ENCODE measurements at places on chromosomes 13 and 19.

- no peaks in the 10 kb centered on the region for H3K4me1 ChIP-seq
- H3K36me3 ChIP-seq: no peaks in the 10 kb centered on the region
- no peak overlapping the region for H3K27ac ChIP-seq
- DNase-seq: no peak
Measured at GRCh38 chr13:29523199-29523961, 72.1 kb downstream of the SLC7A1 start.

DNA sequence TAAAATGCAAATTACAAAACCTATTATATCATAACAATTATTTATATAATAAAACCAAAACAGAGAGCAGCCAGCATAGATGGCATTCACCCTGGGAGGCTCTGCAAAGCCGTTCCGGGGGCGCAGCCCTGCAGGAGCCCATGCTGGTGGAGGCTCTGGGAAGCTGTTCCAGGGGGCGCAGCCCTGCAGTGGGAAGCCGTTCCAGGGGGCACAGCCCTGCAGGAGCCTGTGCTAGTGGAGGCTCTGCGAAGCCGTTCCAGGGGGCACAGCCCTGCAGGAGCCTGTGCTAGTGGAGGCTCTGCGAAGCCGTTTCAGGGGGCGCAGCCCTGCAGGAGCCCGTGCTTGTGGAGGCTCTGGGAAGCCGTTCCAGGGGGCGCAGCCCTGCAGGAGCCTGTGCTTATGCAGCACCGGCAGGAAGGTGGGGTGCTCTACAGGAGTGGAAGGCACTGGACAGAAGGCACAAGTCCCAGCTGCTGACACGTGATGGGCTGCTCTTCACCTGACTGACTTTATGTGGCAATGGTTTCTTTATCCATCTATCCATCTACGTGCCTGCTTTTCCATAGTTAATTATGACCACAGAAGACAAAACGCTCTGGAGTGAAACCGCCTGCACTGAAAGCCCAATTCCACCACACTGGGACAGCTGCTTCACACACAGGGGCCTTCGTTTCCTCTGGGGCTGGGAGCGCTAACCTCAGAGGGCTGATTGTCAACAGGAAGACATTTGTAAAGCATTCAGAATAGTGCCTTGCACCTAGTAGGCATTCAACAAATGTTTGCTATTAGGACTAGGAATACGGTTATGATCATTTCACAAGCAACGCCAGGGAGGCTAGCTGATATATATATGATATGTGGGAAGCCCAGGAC is 23.7 kb downstream of the PCID2 start:
- H3K4me1 ChIP-seq: peaks cover 57% of the 10 kb centered on the region
- no peak for DNase-seq
- H3K4me3 ChIP-seq: peak overlapping the region; percentile 71

DNA sequence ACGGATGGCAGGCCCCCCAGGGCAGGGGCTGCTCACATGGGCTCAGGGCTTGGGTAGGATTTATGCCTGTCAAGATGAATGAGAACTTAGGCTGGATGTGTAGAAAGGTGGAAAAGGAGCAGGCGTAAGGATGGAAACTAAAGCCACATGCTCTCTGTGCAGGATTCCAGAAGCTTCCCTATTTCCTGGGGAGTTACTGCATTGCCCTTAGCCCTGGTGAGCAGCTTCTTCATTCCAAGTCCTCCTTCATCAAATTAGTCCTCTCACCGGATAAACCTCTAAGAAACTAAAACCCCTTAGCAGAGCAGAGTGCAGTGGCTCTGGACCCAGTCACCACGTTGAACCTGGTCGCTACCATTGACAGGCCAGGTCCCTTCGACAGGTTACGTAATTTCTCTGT is 7.4 kb downstream of the ATP12A start:
- H3K27me3 ChIP-seq: peaks cover 26% of the 10 kb centered on the region
- H3K4me3 ChIP-seq: no peak overlapping the region
- H3K27ac ChIP-seq: no peak overlapping the region

DNA sequence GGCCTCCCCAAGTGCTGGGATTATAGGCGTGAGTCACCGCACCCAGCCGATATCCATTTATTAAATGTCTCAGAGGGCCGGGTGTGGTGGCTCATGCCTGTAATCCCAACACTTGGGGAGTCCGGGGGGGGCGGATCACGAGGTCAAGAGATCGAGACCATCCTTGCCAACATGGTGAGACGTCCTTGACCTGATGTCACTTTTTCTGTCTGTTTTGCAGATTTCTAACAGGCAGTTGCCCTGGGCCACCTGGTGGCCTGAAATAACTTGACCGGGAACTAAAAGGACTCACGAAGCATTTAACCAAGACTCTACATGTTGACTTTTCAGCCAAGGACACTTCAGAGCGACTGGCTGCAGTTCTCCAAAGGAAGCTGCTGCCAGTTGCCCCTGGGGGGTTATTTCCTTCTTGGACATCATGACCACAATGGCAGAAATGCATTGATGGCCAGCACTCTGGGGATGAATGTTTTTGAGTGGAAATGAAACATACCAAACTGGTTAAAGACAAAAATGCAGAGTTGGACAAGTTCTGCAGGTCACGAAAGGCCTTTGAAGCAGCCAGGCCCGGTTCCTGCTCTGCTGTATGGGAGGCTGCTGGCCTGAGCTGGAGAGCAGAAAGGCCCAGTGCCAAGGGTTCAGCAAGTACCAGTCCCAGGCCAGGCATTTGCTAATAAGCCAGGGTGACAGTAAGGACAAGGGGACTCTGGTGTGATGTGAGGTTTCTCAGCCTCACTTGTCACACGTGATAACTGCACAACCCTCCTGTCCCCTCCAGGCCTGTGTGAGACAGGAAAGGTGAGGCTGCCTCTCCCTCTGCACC is 8.3 kb downstream of the ZNF837 start:
- H3K27ac ChIP-seq: no peak overlapping the region
- no peaks in the 10 kb centered on the region for H3K4me1 ChIP-seq
- H3K4me3 ChIP-seq: no peak overlapping the region
- peaks cover 2% of the 10 kb centered on the region for H3K36me3 ChIP-seq
- H3K27me3 ChIP-seq: no peaks in the 10 kb centered on the region

GRCh38 chr19:43700395-43701000 is 15.4 kb upstream of the IRGC start:
- peaks cover 22% of the 10 kb centered on the region for H3K4me1 ChIP-seq
- H3K27ac ChIP-seq: peak overlapping the region; percentile 71
- H3K36me3 ChIP-seq: peaks cover 3% of the 10 kb centered on the region
- H3K27me3 ChIP-seq: peaks cover 13% of the 10 kb centered on the region
- DNase-seq: no peak
- peak overlapping the region; percentile 81 for H3K4me3 ChIP-seq

DNA sequence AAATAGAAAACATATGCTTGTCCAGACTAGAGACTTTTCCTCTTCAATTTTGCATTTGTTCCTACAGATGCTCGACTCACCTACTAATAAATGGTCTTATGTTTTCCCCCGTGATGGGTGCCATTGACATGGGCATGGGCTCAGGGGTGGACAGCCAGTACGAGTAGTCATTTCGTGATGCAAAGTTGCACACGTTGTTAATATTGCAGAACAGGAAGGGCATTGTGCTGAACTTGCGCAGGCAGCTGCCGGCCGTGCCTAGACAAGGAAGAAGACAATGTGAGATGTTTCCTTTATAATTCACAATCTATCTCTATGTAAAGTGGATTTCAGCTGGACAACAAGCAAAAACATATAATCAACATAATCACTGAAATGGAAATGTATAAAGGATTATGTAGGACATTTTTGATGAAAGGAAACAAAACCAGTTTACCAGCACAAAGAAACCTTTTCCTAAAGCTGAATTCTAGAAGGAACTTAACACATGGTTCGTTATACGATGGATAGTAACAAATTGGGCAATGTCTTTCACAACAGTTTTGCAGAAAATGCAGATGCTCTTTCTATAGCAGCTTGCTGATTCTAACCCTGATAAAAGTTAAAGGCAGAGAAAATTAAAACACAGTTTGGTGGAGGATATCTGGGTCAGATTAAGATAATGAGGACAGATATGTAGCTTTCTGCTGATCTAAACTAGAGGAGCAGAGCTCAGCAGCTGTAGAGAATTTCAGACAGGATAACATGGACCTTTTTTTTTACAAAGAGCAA is 145.7 kb downstream of the COL4A1 start:
- peaks cover 3% of the 10 kb centered on the region for H3K4me1 ChIP-seq
- H3K27me3 ChIP-seq: no peaks in the 10 kb centered on the region

DNA sequence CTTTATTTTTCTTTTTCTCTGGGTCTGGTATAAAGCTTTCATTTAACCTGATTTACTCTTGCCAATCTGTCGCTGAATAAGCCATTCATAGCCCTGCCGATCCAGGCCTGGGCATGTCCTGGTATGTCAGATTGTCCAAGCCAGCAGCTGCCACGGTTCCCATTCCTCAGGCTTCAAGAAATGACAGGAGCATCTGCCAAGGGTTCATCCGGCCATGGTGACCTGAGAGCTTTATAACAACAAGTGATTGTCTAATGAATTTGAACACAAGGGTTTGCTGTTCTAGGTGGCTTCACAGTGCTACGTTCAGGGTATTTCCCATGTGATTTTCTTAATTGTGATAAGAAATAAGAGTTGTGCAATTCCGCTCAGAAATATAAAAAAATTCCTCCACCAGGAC is 20.0 kb downstream of the PNMA8A start:
- H3K4me3 ChIP-seq: no peak overlapping the region
- H3K36me3 ChIP-seq: peaks cover 4% of the 10 kb centered on the region
- H3K4me1 ChIP-seq: no peaks in the 10 kb centered on the region
- H3K27ac ChIP-seq: no peak overlapping the region
- peaks cover 24% of the 10 kb centered on the region for H3K27me3 ChIP-seq

GRCh38 chr13:51825165-51825592 is 19.8 kb downstream of the TMEM272 start:
- H3K27me3 ChIP-seq: no peaks in the 10 kb centered on the region
- no peak for DNase-seq
- H3K4me1 ChIP-seq: peaks cover 99% of the 10 kb centered on the region
- H3K27ac ChIP-seq: peak overlapping the region; percentile 95
- H3K4me3 ChIP-seq: peak overlapping the region; percentile 95

DNA sequence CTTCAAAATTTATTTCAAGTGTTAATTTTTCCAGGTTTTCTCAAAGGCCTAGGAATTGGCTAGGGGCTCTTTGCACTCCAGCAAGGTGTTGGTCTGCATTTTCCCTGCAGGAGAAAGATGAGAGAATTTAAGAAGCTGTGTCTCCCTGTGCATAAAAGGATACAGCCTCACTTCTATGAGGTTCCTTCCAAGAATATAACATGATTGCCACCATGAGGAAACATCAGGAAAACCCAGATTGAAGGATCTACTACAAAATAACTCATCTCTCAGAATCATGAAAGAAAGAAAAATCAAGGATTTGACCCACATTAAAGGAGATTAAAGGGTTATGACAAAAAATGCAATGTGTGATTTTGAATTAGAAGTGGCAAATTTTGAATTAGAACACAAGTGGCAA is 69.9 kb downstream of the RUBCNL start:
- peaks cover 20% of the 10 kb centered on the region for H3K36me3 ChIP-seq
- no peak for DNase-seq
- H3K4me1 ChIP-seq: peaks cover 60% of the 10 kb centered on the region
- H3K27ac ChIP-seq: no peak overlapping the region
- H3K4me3 ChIP-seq: no peak overlapping the region

Measured in naive thymus-derived CD8-positive, alpha-beta T cell (primary cell).